GM10248 (cell line): ENCODE measurements at places on chromosomes 4 and X.

- DNase-seq, result no peak
Measured at GRCh38 chrX:98380556-98380955, 1496.8 kb downstream of the RPA4 start.

GRCh38 chr4:169024762-169025161 lies 14.7 kb upstream of the CBR4 start:
- peak; percentile 59 for DNase-seq

GRCh38 chrX:43560247-43560946 lies 95.7 kb upstream of the MAOA start:
- no peak for DNase-seq

DNA sequence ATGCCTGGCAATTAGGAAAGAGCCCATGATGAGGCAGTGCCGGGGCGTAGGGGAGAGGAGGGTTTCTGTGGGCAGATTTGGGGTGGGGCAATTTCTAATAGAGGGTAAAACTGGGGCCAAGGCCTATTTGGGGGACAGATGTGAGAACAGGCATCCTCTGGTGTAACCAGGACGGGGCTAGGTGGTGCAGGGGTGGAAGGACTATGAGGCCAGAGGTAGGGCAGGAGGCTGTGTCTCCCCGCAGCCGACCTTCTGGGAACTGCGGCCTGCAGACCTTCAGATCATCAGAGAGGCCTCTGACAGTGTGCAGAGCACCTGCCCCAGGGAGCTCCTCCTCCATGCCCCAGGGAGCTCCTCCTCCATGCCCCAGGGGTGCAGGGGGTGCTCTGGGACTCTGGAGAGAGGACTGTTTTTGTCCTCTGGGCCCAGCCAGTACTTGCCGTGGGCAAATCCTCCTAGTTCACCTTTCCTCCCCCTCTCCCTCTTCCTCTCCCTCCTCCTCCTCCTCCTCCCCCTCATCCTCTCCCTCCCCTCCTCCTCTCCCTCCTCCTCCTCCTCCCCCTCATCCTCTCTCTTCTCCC lies 101.9 kb downstream of the SORCS2 start:
- DNase-seq, result no peak

GRCh38 chr4:78545275-78546246 lies 6.0 kb upstream of the ANXA3 start:
- DNase-seq, result no peak

GRCh38 chr4:150078579-150079080 lies 385 bp downstream of the DCLK2 start:
- DNase-seq, result peak; percentile 29

GRCh38 chr4:16122308-16122711 lies 38.5 kb upstream of the PROM1 start:
- no peak for DNase-seq

- no peak for DNase-seq
Measured at GRCh38 chrX:136030303-136031191, 45.3 kb downstream of the SLC9A6 start.

DNA sequence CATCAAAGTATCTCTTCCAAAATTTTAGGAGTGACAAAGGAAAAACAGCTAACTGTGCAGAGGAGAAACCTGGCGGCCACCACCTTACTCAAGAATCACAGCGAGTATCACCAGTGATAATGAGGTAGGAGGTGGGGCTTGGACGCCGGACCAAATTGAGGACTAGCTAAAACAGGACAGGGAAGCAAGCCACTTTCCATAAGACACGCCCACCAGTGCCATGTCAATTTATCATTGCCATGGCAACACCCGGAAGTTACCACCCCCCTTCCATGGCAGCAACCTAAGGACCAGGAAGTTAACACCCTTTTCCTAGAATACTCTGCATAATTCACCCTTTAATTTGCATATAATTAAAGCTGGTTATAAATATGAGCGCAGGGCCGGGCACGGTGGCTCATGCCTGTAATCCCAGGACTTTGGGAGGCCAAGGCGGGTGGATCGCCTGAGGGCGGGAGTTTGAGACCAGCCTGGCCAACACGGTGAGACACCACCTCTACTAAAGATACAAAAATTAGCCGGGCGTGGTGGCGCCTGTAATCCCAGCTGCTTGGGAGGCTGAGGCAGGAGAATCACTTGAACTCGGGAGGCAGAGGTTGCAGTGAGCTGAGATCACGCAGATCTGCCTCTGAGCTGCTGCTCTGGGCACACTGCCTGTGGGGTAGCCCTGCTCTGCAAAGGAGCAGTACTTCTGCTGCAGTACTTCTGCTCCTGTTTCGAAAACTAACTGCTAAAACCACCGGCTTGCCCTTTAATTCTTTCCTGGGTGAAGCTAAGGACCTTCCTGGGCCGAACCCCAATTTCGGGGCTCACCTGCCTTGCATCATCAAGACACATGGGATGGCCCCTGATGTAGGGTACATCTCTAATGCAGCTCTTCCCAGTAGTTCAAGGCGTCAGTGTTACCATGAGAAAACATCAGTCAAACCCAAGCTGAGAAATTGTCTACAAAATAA lies 116.7 kb downstream of the HMX1 start:
- no peak for DNase-seq

DNA sequence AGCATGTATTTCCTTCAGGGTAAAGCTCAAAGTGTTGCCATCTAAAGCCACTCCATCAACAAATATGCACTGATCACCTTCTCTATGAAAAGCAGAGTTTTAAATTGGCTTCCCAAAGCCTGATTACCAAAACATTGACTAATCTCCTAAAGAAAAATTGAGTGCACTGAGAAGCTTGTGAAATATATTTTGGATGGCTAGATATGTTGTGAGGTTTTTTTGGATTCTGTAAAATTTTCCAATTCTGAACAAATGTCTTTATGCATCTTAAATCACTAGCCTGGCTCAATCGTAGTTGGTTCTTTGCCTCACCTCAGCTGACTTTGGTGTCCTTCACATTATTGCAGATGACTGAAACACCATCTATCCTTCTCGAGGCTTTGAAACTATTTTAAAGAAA lies 14.9 kb upstream of the EXOSC9 start:
- no peak for DNase-seq

DNA sequence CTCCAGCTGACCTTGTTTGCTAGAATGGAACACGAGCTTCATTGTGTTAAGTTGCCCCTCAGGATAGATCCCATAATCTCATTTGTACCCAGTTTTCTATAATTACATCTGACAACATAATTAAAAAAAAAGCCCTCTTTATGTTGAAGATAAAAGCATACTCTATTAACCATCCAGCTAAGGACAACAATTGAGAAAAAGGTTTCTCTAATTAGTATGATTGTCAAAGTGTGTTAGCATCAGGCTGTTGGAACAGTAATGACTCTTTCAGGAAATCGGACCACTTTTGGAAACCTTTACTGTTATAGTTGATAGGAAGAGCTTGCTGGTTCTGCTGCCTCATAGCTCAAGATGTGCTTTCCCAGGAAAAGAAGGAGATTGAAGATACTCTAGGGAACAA lies 172.6 kb downstream of the FHIP1A start:
- DNase-seq, result no peak

- DNase-seq, result no peak
Measured at GRCh38 chrX:136850441-136851175, 29.9 kb downstream of the RBMX start.

DNA sequence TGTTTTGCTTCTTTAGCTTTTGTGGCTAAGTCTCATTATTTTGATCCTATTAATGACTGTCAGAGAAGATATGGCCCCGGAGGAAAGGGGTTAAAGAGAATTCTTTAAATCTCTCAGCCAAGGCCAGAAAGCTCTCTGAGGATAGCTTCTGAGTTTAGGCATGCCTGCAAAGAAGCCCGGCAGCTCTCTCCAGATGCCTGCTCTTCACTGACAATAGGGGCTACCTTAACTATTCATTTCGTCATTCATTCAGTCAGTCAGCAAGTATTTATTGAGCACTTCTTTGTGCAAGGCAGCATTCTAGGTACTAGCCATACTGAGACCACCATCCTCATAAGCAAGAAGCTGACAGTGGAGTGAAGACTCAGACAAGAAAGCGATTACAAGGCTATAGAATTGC lies 34.0 kb upstream of the BMP15 start:
- DNase-seq, result no peak
